ENCODE measurements at places on chromosomes 4 and X.

DNA sequence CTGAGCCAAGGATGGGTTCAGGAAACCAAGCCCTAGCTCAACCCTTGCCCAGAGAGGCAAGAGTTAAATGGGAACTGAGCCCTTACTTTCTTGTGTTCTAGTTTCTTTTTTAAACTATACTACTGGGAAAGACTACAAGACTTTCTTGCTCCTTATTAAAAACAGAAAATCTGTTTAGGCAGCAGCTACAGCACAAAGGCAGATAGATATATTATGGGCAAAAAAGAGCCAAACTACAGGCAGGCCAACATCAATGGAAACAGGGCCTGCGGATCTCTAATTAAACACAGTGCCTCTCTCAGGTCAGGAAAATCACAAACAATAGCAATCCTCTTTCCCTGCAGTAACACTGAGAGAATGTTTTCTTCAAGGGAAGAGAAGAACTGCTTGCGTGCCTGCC, 226.0 kb downstream of the LDB2 start:
- no peak for DNase-seq

DNA sequence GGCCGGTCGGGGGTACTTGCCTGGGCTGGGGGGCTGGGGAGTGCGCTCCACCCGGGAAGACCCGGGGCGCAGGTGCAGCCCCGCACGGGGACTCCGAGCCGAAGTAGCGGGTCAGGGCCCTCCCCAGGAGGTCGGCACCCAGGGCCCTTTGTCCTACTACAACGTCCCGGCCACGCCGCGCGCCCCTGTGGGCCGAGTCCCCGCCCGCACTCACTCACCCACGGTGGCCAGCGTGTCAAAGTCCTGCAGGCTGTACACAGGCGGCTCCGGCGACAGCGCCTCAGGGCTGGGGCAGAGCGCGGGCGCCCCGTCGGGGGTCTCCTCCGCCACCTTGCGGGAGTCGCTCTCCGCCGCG, 602 bp downstream of the PRKX start:
- DNase-seq, result no peak

DNA sequence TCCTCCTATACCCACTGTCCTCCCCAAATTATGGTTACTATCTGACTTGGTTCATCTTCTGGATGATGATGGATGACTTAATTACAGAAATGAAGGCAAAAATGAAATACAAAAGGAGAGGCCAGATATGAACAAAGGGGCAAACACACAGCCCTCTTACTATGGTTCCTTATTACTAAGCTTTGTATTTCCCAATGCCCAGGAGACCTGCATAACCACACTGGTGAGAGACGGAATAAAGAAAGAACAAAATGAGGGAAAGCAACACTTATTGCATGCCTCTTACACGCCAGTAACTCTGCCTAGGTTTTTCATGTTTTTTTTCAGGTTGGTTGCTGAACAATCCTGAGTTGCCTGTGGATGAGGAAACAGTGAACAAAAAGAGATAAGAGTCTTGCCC, 120.5 kb downstream of the SLC10A7 start:
- DNase-seq, result no peak

GRCh38 chr4:153249199-153250041, 45.2 kb downstream of the TRIM2 start:
- peak; percentile 70 for DNase-seq

GRCh38 chr4:176198316-176198903, 3.0 kb upstream of the SPATA4 start:
- no peak for DNase-seq

GRCh38 chr4:165844161-165844560, 28.9 kb upstream of the TLL1 start:
- DNase-seq, result no peak

DNA sequence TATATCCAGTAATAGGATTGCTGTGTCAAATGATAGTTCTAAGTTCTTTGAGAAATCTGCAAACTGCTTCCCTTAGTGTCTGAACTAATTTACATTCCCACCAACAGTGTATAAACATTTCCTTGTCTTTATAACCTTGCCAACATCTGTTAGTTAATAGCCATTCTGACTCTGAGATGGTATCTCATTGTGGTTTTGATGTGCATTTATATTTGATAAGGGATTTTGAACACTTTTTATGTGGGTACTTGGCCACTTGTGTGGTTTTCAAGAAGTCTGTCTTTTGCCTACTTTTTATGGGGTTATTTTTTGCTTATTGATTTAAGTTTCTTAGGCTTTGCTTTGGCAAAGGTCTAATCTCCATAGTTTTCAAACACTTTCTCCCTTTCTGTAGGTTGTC, 189.9 kb upstream of the CXCL13 start:
- DNase-seq, result no peak

- DNase-seq, result no peak
Observed at GRCh38 chr4:8164194-8164565, 5.6 kb upstream of the ABLIM2 start.

- DNase-seq, result no peak
Observed at GRCh38 chr4:159368320-159368719, 265.4 kb downstream of the RAPGEF2 start.

DNA sequence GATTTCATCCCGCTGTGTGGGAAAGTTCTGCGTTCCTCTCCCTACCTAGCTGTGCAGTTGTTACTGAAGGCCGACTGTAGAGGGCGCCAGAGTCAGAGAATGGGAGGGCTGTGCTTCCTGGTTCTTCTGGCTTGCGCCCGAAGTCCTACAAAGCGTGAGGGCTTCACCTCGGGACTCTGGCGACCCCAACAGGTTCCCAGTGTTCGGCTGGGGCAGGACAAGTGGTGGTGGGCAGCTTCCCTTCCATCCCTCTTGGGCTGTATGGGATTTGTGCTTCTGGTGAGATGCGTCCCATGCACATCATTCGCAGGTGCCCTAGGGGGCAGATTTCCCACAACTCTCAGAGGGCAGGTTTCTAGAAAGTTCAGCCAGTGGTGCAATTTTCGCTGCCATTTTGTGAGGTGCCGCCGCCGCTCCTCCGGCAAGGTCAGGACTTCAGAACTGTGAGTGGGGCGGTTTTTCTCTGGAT, 27.3 kb downstream of the CT45A1 start:
- DNase-seq, result peak; percentile 68

GRCh38 chr4:65865489-65865888, 195.2 kb upstream of the EPHA5 start:
- no peak for DNase-seq

- no peak for DNase-seq
Observed at GRCh38 chr4:96063639-96064038, 223.7 kb downstream of the PDHA2 start.

DNA sequence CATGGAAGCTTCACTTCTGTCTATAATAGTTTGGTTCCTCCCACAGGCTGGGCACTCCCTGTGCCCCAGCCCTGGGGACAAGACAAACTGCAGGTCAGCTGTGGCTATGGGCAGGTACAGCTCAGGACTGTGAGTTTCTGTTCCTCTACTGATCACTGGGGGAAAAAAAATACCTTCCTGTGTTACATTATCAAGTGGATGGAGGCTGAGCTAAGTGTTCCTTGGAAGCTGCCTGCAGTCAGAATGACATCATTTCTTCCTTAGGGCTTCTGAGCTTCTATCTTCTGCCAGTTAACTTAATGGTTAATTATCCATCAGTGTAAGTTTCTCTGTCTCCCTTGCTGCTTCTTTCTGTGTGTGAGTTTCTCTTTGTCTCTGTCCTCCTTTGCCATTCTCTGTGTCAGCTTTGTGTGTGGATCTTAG, 4.6 kb downstream of the RAB33A start:
- peak; percentile 34 for DNase-seq

DNA sequence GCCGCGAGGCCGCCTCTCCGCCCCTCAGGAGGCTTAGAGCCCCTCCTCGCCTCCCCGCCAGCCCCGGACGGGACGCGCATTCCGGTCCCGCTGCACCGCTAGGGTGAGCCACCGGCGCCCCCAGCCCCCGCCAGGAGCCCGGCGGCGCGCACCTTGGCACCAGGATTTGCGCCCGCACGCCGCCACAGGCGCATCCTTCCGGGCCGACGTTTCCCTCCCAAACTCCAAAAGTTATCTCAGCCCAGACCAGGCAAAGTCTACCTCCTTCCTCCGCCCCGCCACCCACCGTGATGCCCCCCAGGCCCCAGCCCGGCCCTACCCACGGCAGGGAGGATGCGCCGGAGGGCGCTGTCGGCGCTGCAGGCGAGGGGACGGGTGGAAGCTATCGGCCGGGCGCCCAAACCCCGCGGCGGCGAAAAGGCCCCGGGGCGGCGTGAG, 538 bp downstream of the SCML2 start:
- peak; percentile 3 for DNase-seq

GRCh38 chrX:19343535-19344408, at the start of gene PDHA1:
PDHA1 (plus strand) TSS chrX:19343927; CDS start chrX:19344038, 111 bp downstream.
- DNase-seq, result peak; percentile 92

- no peak for DNase-seq
Observed at GRCh38 chr4:179678093-179678814, 2236.0 kb upstream of the AGA start.

DNA sequence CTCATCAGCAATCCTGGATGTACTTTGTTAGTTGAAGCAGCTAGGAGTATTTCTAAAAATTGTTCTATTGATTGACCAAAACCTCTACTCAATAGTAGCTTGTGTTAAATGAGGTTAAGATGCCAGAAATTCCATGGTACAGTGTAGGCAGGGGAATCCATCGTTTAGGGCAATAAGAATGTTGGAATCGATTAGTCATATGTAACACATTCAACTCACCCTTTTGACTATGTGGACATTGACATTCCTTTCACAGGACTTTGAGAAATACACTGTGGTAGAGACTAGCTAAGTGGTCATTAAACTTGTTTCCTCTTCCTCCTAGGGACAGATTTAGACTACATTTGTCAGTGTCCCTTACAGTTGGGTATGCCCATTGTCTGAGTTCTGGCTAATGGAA, 40.2 kb downstream of the KDM5C start:
- DNase-seq, result no peak

GRCh38 chr4:164648151-164648848, 105.6 kb upstream of the SMIM31 start:
- DNase-seq, result no peak

- DNase-seq, result no peak
Observed at GRCh38 chr4:168521721-168522120, 24.9 kb downstream of the PALLD start.

DNA sequence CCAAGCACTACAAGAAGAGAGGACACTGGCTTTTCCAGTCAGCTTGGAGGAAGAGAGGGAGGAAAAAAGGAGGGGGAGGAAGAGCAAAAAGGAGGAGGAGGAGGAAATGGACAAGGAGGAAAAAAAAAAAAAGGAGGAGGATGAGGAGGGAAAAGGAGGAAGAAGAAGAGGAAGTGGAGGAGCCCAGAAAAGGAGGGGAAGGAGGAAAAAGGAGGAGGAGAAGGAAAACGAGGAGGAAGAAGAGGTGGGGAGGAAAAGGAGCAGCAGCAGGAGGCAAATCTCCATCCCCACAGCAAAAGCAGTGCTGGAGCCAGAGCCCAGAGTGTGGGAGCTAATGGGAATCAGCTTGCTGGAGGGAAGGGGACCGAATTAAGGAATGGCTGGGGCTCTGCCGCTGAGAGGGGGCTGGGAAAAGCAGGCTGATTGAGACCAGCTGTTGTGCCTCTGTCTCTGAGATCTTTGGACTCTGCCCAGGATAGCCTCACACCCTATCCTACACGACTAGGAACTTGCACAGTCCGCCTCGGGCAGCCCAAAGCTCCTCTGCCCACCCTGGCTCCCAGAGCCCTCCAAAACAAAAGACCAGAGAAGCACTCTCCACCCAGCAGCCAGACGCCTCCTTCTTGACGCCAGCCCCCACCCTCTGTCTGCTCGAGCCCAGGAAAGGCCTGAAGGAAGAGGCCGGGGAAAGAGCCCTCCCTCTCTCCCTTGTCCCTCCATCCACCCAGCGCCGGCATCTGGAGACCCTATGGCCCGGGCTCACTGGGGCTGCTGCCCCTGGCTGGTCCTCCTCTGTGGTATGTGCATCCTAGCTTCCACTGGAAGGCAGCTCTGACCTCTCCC, at the start of gene XPNPEP2:
Gene XPNPEP2 (plus strand): TSS at position 514 of the 843 bp plus-strand sequence. CDS start 235 bp downstream, at position 749.
- DNase-seq, result no peak

DNA sequence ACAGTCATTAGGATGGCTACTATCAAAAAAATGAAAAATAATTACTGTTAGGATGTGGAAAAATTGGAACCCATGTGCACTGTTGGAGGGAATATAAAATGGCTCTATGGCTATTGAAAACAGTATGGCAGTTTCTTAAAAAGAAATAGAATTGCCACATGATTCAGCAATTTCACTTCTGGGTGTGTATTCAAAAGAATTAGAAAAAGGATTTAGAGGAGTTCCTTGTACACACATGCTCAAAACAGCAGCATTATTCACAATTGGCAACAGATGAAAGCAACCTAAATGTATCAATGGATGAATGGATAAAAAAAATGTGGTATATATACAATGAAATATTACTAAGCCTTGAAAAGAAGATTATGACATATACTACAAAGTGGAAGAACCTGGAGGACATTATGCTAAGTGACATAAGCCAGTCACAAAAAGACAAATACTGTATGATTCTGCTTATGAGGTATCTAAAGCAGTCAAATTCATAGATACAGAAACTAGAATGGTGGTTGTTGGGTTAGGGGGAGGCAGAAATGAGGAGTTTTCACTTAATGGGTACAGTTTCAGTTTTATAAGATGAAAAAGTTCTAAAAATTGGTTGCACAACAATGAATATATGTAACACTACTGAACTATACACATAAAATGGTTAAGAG, 123.2 kb downstream of the ELOVL6 start:
- no peak for DNase-seq

- DNase-seq, result peak; percentile 55
Observed at GRCh38 chrX:155632431-155633100, 19.8 kb upstream of the TMLHE start.

DNA sequence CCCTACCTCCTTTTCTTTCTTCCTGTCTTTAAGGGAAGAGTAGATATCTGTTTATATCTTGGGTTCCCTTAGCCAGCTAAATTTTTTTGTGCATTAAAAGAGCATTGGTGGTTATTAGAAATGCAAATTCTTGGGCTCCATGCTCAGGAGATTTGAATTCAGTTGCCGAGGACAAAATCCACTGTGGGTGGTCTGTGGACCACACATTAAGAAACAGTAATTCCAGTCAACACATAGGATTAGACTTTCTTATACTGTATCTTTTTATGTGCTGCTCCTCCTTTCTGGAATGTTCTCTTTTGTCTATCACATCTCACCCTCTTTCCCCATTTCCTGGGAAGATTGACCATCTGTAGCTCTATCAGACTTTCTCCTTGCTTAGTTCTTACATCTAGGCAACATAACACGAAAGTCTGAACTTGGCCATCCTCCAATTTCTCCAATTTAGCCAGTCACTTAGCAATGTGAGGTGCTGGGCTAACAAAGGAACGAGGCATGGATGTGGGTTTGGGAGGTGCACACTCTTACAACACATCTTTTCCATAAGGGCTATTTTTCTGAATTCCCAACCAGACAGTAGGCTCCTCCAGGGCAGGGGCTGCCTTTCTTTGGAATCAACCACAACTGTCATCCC, 5.3 kb upstream of the PDLIM3 start:
- DNase-seq, result no peak

- no peak for DNase-seq
Observed at GRCh38 chr4:56655627-56656345, 25.3 kb downstream of the HOPX start.

Data from suppressor macrophage treated with lipopolysaccharide for 4 hours (primary cell).